Cerebellum (tissue), 4 donors: ENCODE measurements at places on chromosomes 16 and 17. TPM values are rescaled to one million over a fixed set of nuclear protein-coding genes. Genes with fewer than 3 reads are reported as not detected.

Gene HOXB8
- not detected for total RNA-seq

Gene ABCA6
- total RNA-seq: 7.3 TPM

Gene MYO15A
- 1.6 TPM for total RNA-seq

Gene SMIM22
- not detected for total RNA-seq

Gene GLG1
- total RNA-seq: 98.6 TPM

Gene FNDC8
- total RNA-seq: not detected

Gene CCL7
- total RNA-seq: not detected

Gene CD79B
- not detected for total RNA-seq

Gene ARHGAP44
- 10.7 TPM for total RNA-seq

Gene P2RX1
- total RNA-seq: 0.27 TPM

Gene CRYBA1
- total RNA-seq: not detected

GRCh38 chr16:7962091-7962879 lies 628.0 kb downstream of the TMEM114 start:
- DNase-seq: no peak

DNA sequence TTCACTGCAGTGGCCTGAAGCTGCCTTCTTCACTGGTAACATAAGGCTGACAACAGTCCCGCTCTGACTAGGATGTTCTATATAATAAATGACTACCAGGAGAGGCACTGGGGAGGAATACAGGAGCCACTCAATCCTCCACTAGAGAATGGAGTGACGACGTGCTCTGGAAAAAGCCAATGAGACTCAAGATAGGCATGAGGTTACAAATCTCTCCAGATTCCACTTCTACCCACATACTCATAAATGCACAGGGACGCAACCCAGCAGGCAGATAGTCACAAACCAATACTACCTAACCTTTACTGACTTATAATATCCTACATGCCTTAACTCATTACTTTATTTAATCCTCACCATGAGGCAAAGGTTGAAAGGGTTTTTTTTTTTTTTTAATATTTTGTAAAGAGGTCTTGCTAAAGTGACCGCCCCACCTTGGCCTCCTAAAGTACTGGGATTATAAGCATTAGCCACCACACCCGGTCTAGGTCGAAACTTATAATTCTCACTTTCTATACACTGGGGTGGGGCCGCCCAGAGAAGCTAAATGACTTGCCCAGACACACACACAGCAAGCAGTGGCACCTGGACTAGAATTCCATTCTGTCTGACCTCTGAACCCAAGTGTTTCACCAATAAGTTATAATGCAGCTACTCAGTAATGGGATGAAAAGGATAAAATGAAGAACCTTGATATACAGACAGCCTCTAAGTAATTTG lies 33.7 kb downstream of the TOM1L2 start:
- DNase-seq: no peak

DNA sequence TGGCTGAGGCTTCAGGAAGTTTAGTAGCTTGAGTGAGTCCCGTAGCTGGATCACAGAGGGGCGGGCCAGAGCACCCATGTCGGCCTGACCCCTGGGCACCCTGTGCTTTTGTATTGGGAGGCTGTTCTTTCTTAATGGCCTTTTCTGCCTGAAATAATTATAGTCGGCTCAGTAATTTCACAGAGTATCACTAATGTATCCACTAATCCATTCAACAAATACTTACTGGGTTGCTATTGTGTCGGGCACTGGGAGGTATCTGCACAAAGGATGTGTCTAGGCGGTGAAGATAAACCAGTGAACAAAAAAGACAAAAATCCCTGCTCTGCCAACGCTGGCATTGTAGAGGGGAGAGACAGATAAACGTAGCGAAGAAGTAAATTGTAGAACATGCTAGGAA lies 318.6 kb downstream of the FOXL1 start:
- DNase-seq: no peak

GRCh38 chr17:76523084-76524037 lies 14.1 kb downstream of the CYGB start:
- peak; percentile 89 for DNase-seq

DNA sequence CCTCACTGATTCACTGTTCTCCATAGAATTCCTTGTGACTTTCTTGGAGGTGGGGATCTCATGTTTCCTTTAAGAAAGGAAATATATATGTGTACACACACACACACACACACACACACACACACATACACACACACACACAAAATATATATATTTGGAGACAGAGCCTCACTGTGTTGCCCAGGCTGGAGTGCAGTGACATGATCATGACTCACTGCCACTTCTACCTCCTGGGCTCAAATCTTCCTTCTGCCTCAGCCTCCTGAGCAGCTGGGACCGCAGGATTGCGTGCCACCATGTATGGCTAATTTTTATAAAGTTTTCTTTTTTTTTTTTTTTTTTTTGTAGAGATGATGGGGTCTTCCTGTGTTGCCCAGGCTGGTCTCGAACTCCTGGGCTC lies 45.9 kb downstream of the CDH13 start:
- no peak for DNase-seq

DNA sequence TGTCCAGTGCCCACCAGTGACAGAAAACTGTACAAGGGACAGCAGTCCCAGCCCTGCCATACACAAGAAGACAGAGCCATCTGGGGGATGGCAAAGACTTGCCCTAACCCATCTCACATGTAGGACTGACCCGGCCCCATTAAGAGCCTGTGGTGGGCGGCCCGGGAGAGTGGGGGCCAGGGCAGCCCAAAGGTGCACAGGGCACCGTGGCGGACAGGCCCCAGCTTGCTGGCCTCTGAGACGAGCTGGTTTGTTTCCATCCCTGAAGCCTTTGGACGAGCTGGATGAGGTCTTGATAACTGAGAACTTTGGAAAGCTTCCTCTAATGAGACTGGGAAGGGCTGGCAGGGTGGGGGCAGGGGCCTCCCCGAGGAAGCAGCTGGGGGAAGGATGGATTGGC lies 11.0 kb upstream of the RCVRN start:
- no peak for DNase-seq

GRCh38 chr16:68310437-68310773 lies 341 bp downstream of the SLC7A6OS start:
- DNase-seq: no peak

DNA sequence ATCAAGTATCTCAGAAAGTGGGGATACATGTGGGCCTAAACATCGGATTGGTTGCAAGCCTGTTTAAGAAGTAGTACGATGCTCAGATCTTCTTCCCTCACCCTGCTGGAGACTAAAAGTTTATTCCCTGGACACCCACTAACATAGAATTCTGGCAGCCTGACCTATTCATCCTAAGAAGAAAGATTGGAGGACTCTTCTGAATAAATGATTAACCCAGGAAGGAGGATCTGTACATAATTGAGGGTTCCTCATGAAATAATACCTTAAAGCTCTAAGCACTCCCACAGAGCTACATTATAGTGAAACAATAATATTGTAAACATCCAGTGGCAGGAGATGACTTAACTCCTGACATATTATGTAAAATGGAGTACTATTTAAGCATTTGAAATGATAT lies 111.7 kb downstream of the NLK start:
- no peak for DNase-seq

GRCh38 chr17:2025622-2026309 lies 632 bp upstream of the RTN4RL1 start:
- DNase-seq: no peak

DNA sequence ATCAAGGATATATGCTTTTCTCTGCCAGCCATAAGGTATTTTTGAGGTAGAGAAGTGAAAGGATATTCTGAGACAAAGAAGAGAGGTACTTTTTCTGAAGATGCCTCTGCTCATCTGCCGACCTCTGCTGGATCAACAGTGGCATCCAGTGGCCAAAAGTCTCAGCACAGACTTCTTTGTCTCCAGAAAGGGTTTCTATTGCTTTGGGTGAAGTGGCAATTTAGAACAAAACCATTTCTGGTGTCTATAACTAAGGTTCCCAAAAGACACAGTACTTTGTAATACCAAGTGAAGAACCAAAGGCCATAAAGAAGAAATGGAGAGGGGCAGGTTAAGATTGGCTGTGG lies 155.2 kb upstream of the C17orf78 start:
- no peak for DNase-seq

DNA sequence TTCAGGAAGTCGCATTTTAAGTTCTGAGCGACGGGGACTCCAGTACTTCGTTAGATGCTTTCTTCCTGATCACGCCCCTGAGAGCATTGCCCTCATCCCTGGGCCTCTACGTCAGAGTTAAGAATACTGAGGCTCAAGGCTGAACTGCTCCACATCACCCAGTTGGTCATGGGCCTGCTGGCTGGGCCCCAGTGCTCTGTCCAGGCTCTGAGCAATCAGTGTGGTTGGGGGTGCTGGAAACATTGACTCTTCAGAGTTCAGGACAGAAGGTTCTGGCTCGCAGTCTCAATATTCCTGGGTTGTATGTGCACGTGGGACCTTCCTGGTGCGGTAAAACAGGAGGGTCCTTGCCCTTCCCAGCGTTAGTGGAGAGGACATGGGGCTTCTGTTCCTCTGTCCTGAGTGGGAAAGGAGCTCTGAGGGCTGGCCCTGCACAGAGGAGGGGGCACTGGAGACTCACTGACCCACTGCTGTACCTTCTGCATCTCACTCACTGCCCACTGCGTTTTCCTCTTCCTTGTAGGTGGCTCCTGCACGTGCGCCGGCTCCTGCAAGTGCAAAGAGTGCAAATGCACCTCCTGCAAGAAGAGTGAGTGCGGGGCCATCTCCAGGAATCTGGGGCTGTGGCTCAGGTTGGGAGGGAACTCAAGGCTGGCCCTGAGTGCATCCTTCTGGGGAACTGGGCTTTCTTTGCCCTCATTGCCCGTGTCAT lies 518 bp downstream of the MT1E start:
- no peak for DNase-seq

DNA sequence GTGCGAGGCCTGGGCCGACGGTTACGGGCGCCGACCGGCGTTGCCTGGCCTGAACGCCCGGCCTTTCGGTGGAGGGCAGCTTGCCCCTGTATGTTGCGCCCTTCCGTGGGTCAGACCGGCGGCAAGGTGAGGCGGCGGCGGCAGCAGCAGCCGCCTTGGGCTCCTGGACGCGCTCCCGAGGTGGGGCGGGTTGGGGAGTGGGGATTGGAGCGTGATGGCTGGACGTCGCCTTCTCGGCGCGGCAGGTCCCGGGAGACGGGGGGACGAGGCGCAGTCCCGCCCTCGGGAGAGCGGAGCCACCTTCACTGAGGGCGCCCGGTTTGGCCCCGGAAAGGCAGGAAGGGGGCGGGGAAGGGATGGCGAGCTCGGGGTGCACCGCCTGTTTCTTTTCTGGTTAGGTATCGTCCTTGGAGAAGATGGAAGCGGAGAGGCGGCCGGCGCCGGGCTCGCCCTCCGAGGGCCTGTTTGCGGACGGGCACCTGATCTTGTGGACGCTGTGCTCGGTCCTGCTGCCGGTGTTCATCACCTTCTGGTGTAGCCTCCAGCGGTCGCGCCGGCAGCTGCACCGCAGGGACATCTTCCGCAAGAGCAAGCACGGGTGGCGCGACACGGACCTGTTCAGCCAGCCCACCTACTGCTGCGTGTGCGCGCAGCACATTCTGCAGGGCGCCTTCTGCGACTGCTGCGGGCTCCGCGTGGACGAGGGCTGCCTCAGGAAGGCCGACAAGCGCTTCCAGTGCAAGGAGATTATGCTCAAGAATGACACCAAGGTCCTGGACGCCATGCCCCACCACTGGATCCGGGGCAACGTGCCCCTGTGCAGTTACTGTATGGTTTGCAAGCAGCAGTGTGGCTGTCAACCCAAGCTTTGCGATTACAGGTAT lies 671 bp downstream of the DGKE start:
- DNase-seq: peak; percentile 40

DNA sequence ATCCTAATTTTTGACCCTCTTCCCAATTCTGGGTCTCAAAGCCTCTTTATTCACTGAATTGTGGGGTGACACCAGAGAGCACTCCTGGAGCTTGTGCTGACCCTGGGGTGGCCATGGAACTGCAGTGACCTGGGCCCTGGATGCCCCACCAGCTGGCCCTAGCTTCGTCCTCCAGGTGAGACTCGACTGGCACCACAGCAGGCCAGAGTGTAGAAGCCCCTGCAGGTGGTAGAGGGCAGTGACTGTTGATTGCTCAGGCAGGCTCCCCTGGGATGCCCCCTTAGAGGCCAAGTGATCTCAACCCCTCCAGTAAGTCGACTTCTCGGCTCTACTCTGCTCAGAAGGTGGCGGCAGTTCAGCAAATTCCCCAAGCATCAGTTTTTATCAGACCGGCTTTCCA lies 6.4 kb downstream of the FA2H start:
- DNase-seq: no peak

- no peak for DNase-seq
Measured at GRCh38 chr16:70728150-70728549, 42.3 kb upstream of the MTSS2 start.

- no peak for DNase-seq
Measured at GRCh38 chr16:5073279-5073629, 1.6 kb downstream of the ALG1 start.

GRCh38 chr16:30786936-30787612 lies at the start of gene ZNF629:
ZNF629 (minus strand) TSS chr16:30787205; CDS start chr16:30784482, 2,723 bp downstream.
- DNase-seq: peak; percentile 94

DNA sequence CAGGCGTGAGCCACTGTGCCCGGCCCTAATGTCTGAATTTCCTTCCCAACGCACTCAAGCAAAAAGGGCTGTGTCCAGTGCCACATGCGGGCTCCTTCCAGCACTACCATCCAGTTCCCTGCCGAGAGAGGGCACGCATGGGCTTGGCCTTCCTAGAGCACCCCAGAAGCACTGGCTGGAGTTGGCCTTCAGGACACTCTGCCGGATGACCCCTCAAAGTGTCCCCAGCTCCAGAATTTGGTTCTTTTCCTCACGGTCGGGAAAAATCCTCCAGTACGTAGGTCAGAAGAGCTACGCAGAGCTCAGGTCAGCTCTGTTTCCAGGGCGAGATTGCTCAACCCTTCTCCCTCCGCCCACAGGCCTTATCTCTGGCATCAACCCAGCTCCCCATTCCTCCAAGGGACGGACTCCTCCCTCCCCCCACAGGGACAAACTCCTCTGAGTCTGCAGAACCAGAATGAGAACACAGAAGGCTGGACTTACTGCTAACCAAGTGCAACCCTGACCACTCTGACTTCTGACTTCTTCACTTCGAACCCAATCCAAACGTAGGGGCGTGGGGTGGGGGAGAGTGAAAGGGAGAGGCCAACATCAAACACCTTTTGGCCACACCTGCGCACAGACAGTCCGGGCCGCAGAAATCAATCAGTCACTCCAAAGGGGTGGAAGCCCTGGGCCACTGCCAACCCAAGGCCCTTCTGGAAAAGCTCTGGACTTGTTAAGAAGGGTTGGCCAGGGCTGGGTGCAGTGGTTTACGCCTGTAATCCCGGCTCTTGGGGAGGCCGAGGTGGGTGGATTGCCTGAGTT lies 3.6 kb downstream of the CDC42EP4 start:
- peak; percentile 41 for DNase-seq

GRCh38 chr16:78306361-78306760 lies 206.9 kb downstream of the WWOX start:
- DNase-seq: no peak

GRCh38 chr16:58040496-58040846 lies 14.9 kb downstream of the MMP15 start:
- DNase-seq: no peak
